SK-N-MC (cell line): ENCODE measurements at places on chromosomes 7 and 10.

DNA sequence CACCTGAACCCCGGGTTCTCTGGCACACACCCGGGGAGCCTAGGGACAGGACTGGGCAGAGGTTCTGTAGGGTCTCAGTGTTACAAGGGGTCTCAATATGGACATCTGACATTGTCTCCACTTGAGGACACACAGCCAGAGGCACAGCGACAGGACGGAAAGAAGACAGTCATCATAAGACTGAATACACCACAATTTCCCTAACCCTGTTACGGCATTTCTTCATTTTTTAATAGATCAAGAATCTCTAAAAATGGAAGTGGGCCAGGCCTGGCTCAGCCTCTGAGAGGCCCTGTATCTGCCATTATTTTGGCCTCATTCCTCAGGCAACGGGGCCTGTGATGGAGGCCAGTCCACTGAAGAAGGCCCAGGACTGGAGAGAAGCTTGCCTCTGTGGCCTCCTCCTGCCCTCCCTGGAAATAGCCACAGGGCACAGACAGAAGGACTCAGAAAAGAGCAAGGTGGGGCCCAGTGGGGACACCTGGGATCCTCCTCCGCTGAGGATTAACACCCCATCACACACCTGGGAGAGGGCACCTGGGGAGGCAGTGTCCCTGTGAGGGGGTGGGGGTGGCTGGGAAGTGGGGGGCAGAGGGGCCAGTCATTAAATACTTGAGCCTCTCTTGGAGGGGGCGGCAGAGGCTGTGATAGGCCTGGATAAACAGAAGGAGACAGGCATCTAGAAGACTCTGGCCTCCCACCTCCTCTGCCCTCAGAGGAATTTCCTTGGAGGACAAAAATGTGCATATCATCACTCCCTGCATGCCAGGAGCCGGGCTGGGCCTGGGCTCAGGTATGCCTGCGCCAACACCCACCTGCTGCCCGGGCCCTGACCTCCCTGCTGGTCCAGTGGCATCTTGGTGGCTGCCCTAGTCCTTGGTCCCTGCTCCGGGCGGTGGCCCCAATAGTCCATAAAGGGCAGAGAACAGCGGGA is 8.0 kb downstream of the SPOCK2 start:
- DNase-seq, result no peak

DNA sequence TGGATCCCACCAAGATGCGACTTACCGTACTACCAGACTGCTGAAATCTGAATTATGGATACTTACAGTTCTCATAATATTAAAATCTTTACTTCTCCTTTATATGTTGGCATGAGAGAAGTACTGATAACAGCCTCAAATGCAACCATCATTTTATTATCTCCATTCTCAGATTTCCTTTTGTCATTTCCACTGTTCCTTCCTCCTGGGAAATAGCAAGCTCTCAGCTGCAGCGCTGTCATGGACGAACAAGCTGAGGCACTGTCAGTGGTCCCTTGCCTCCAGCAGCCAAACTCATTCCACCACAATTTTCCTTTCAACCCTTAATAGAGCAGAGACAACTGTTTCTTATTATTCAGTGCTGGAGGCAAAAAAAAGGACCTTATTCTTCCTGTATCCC is 478.4 kb downstream of the ARL4A start:
- no peak for DNase-seq

- no peak for DNase-seq
Observed at GRCh38 chr10:86346799-86347665, 19.6 kb downstream of the GRID1 start.

DNA sequence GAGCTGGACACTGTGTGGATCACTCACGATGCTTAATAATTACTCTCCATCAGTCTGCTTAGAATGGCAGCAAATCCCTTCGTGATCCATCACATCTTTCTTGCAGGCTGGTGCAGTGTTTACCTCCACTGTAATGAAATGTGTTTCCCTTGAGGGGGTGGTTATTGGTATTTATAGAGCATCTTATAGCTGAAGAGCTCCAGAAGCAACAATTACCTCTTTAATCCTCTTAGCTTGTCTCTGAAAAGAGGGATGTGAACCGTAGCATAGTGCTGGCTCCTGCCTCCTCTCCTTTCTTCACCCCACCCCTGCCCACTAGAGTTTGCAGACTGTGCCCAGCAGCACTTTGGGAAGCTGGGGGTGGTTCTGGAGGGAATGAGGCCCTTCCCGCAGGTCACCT is 132.6 kb downstream of the CAMK1D start:
- no peak for DNase-seq

GRCh38 chr7:26293569-26294308 is 2.1 kb downstream of the SNX10 start:
- DNase-seq, result no peak
